ENCODE measurements at places on chromosomes 3 and 15.

- no peak for DNase-seq
Measured at GRCh38 chr3:78911394-78911793, 856.4 kb downstream of the ROBO1 start.

GRCh38 chr3:114941626-114942309 is 205.3 kb downstream of the ZBTB20 start:
- no peak for DNase-seq

DNA sequence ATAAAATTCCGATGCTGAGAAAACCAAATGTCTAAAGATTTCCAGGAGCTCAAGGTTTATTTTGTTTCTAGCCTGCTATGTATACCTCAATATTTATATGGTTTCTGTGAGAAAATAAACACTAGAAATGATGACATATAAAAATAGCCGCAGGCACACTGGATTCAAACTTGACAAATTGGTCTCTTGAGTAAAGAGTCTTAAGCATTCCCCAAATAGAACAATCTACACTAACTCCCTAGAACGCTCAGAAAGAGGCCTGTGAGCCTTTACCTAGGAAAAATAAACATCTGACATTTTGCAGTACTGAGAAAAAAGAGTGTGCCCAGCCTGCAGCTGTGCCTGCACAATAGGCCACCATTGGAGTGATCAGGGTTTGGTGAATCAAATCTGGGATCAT is 75.2 kb downstream of the NEK10 start:
- DNase-seq: peak; percentile 20

GRCh38 chr15:32765236-32765635 is 47.4 kb downstream of the GREM1 start:
- DNase-seq: no peak

GRCh38 chr15:73600413-73601335 is 32.5 kb downstream of the NPTN start:
- DNase-seq: no peak

DNA sequence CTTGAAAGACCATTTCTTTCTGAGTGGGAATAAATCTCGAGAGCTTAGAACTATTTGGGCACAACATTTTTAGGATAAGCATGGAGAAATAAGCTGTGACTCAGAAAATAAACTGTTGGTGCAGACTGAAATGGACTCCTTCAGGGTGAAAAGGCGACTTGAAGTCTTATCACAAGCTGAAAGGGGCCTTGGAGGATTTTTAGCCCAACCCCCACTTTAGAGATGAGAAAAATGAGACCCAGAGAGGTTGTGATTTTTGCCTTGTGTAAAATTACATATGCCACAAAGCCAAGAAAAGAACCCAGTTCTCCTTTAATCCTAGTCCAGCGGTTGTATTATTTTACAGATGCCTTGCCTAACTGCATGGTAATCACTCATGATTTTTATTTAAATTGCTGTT is 1.5 kb downstream of the ATP1B3 start:
- no peak for DNase-seq

GRCh38 chr3:158847885-158848284 is 46.0 kb downstream of the MFSD1 start:
- DNase-seq: no peak

GRCh38 chr3:120848503-120848902 is 59.5 kb upstream of the STXBP5L start:
- no peak for DNase-seq

DNA sequence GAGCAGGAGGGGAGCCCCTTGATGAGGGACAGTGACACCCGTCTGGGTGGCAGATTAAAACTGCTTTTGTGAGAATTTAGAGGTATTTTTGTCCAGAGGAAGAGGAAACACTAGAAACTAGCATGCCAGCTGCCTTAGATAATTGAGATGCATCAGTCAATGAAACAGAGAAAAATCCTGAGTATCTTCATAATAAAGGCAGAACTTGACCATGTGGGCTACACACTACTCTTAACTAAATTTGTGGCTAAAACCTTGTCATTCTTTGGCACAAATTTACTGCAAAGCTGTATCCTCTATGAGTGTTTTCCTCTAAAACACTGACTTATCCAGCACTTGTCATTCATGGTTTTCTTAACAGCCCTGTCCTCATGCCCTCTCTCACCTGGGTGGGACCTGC is 259.7 kb upstream of the TPM1 start:
- no peak for DNase-seq

- no peak for DNase-seq
Measured at GRCh38 chr3:126406389-126407296, 11.9 kb downstream of the CFAP100 start.

- no peak for DNase-seq
Measured at GRCh38 chr3:37171144-37171543, 3.2 kb downstream of the LRRFIP2 start.

GRCh38 chr15:40925863-40926658 is 3.1 kb upstream of the DLL4 start:
- DNase-seq: no peak

- no peak for DNase-seq
Measured at GRCh38 chr3:16460886-16461285, 52.6 kb downstream of the RFTN1 start.

DNA sequence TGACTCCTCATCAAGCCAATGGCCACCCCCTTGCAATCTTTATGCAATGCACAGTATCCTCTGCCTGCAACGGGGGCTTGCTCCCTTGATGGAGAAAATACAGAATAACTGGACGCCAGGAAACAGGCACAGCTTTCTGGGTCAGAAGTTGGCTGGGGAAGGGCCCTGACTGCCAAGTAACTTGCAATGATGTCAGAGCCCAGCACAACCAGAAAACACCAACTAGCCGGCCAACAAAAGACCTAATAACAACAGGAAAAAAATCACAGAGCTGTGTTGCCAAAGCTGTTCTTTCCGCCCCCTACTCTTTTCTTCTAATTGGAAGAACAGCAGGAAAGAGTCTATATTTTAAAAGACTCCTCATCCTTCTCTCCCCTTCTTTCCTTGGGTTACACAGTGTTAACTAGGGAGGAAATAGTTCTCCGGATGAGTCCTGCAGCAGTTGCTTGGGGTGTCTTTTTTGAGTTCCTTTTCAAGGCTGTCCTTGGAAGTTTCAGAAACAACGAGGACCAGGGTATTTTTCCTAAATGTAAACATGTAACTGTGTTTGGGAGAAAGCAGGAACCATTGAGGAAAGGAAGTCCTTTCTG is 1.4 kb upstream of the SEMA6D start:
- DNase-seq: no peak

DNA sequence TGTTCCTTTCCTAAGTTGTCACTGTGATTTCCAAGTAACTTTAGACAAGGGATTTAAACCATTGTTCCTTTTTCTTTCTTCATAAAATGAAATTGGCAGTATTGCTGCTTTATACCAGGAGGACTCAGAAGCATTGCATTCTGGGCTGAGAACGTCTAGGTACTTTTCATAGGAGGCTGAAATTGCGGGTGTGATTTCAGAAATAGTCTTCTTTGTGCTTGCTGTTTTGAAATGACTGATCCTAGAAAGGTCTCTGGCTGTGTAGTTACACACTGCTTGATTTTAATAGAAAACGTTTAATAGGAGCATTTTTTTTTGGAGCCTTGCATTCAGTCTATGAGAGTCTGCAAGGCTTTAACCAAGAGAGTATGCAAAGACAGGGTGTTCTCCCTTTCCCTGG is 56.3 kb downstream of the PPM1L start:
- no peak for DNase-seq

GRCh38 chr3:24854748-24855147 is 360.1 kb upstream of the THRB start:
- no peak for DNase-seq

- no peak for DNase-seq
Measured at GRCh38 chr3:4693620-4694019, 200.5 kb downstream of the ITPR1 start.

GRCh38 chr3:168162172-168162571 is 66.4 kb upstream of the GOLIM4 start:
- DNase-seq: no peak

DNA sequence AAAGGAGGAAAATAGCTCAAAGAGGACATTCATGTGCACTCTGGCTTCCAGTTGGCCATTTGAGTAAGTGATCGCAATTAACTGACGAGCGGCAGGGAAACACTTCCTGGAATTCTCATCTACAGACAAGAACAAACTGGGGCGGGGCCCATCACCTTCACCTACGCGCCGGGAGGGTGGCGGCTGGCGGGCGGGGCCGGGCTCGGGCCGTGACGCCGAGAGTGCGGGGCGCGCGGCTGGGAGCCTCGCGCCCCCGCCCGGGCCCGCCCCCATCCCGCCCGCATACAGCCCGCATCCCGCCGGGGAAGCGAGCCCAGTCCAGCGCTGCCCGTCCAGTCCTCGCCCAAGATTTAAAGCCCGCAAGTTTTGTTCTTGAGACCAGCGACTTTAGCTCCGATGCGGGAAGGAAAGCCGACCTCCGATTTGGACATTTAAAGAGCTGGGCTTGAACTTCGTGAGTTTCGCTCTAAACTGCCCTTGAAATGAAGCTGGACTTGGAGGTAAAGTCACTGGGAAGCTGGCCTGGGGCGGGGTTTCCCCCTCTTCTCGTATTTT is at the start of gene B3GNT5:
Gene B3GNT5 (plus strand): TSS at position 281 of the 555 bp plus-strand sequence. CDS start 16,546 bp downstream, outside the sequence.
- no peak for DNase-seq

GRCh38 chr3:34256021-34256420 is 457.6 kb downstream of the PDCD6IP start:
- DNase-seq: no peak

- no peak for DNase-seq
Measured at GRCh38 chr3:179268400-179269051, 17.6 kb upstream of the KCNMB3 start.

DNA sequence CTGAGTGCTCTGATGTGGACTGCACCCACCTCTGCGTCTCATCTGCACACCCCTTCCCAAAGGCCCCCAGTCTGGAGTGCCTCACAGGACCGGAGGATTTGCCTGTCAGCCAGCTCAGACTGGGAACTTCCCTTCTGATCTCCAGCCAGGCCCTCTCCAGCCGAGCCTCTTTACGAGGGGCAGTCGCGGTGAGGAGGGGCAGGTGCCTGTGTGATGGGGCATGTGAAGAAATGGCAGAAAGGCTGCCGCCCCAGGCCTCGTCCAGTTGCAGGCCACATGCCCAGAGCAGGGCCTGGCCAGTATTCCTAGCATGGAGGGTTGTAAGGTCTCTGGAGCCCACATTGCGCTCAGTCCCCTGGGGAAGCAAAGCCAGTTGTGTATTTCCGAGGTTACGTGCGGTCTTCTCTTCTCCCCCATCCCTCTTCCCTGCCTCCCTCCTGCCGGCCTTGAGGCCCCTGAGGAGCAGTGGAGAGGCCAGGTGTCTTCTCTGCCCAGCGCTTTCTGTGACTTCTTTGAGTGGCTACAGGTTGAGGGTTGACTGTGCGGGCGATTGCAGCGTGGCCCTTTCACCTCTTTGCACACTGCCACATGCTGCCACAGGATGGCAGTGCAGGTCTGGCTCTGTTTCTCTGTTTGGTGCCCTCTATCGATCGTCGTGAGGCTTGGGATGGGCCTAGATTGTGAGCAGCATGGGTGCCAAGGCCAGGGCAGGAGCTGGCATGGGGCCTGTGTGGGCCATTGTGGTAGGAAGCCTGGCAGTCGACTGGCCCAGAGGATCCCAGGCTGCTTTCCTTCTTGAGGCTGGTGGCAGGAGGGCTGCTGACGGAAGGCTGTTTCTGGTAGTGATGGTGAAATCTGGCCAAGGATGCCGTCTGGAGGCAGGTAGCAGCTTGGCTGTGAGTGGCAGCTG is 5.3 kb downstream of the CLK3 start:
- DNase-seq: peak; percentile 36

DNA sequence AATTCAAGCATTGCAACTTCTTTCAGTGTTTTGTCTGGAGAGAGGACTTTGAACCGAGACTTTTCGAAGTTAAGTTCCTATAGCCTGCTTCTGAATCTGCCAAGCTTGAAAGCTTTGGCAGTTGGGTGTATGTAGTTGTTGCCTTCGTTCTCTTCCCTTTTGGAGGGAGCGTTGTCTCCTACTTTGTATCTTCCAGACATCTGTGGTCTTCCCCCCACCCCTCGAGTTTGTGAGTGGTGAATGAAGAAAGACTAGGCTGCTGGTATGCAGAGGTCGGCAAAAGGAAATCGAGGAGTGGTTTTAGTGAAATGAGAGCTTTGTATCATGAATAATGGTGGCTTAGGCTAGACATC is 1.3 kb downstream of the CTNNB1 start:
- DNase-seq: no peak

DNA sequence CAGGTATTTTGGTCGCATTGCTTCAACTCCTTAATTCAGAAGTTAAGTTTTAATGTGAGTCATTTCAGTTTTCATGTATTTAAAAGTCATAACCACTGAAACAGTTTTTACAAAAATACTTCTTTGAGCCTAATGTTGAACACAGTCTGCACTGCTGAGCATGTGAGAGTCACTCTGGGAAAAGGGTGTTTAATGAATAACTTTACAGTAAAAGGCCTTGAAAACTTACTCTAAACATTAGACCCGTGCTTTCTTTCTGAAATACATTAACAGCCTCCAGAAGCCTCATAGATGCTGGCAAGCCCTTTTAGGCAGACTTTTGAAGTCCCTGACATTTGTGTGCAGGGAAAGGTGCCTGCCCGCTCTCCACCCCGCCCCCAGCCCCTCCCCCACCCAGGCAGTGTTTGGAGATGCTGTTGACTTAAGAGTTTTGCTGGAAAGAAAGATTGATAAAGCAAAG is 68.9 kb upstream of the NR2F2 start:
- DNase-seq: no peak

DNA sequence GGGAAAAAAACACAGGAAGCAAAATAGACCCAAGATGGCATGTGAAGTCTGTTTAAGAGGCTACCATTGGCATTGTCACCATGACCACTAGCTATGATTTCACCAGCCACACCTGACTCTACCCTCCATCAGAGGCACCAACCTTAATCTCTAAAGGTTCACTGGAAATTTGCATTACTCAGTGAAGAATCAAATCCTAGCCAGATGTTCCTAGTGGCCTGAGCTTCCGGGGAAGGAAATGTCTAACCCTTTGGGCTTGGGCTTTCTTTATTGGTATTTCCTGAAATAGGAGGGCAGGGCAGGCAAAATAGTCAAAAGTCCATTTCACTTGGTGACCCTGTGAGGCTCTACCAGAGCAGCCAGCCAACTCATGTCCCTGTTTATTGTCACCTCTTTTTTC is 110.9 kb upstream of the PHLDB2 start:
- DNase-seq: no peak

DNA sequence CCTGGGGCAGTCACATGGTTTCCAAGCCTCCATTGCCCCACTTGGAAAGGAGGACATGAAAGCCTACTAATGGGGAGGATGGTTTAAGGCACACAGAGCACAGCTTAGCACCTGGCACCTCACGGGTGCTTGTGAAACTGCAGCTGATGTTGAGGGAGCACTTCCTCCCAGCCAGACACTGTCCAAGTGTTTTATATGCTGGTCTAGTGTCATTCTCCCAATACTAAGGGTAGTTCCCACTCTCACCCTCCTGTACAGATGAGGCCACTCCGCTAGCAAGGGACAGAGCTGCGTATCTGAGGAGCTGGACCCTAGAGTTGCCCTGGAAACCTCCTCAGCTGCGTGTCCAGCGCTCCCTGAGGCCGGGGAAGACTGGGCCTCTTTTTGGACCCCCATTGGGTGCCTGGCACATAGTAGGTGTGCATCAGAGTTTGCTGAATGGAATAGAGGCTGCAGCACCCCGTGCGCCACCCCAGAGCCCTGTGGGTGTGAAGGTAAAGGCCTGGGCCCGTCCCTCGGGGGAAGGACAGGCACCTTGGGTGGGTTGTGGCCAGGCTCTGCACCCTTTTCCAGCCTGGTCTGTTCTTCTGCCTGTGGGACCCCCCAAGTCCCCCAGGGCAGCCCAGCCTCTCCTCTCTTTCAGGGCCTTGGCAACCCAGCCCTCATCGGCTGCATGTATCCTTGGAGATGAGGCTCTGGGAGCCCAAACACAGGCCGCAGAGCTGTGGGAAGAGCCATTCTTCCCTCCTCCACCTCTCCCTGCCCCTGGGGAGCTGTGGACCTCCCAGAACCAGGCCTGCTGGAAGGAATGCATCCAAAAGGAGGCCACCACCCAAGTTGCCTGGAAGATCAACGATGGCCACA is 31.3 kb downstream of the DNASE1L3 start:
- DNase-seq: no peak

All from amniotic stem cell (primary cell).